NCI-H1930 (cell line): ENCODE measurements at places on chromosomes 11 and 22.

DNA sequence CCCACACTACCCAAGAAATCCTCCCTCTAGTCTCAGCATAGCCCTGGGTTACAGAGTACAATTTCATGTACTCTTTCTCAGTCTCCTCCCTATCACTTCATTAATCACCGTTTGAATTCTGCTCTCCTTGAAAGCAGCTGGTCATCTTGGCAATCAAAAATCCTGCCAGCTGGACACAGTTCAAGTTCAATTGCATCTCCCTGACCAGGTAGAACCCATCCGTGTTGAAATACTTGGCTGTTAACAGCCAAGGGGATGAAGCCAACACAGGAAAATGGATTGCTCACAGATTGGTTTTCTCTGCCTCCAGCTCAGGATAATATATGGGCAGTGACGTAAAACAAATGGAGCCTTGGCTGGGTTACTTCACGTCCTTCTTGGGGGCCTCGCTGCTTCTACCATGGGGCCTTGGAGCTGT is 55.1 kb upstream of the GRK3 start:
- DNase-seq, result no peak

DNA sequence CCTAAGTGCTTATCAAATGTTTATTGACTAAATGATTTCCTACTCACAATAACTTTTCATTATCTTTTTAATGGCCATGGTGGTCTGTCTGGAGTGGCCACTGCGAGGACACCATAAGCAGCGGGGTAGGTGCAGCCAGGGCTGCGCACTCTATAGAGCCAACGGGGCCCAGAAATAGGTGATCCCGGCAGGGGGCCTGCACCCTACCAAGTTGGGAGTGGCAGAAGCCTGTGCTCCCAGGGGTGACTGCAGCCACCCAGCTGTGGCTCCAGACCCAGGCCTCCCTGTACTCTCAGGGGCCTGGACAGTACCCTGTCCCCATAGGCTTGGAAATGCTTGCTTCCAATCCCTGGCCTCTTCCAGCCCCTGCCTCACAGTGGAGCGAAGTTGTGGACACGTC is 426.4 kb upstream of the FAT3 start:
- no peak for DNase-seq

GRCh38 chr22:50548040-50548920 is 2.6 kb downstream of the KLHDC7B start:
- no peak for DNase-seq

- DNase-seq, result no peak
These were observed 121.1 kb downstream of the KCNC1 start for GRCh38 chr11:17855531-17856290.

- no peak for DNase-seq
These were observed 16.3 kb downstream of the LGR4 start for GRCh38 chr11:27456140-27456794.

- DNase-seq, result no peak
These were observed 29.3 kb upstream of the LIPT2 start for GRCh38 chr11:74522776-74523175.

DNA sequence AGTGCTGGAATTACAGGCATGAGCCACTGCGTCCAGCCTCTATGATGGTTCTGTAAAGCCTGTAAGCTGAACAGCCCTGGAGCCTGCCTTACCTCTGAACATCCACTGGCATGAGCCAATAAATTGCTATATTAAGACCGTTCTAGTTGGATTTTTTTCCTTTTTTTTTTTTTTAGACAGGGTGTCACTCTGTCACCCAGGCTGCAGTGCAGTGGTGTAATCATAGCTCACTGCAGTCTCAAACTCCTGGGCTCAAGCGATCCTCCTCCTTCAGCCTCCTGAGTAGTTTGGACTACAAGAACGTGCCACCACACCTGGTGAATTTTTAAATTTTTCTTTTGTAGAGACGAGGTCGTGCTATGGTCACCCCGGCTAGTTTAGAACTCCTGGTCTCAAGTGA is 26.2 kb upstream of the CLDN5 start:
- DNase-seq, result no peak

DNA sequence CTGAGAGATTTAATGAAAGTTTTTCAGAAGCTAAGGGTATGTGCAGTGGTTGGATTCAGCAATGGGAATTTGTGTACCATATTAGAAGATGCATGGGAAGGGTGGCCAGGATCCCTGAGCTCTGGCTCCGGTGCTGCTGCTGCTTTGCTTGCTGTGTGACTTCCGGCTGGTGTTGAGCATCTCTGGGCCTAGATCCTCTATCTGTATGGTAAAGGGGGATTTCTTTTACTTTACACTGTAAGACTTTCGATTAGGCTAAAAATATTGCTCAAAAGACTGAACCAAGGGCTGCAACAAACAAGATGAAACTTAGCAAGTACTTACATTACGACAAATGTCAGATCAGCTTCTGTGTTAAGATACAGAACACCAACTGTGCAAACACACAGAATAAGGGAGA is 39.1 kb downstream of the XRRA1 start:
- no peak for DNase-seq

DNA sequence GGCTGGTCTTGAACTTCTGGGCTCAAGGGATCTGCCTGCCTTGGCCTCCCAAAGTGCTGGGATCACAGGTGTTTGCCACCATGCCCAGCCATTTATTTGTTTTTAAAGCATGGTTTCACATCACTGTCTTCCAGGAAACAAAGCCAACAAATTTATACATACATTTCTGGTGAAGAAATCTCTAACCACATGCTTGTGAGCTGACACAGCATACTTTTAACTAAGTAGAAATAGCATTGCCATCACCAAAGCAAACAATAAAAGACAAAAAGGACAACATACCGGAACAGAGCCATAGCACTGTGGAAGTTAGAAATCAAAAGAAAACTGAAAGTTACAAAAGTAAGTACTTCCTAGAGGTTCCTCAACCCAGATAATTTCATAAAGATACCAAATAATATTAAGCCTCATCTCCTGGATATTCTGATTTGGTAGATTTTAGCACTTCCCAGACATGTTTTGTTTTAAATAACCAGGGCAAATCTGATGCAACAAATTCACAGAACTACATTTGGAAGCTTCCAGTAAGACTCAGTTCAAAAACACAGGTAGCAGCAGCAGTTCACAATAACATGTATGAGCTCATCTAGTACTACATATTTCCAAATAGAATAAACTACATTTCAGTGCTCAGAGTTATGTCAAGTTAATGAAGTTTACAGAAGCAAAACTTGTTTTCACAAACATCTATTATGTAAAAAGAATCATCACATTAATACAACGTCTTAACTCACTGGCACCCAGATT is 70.6 kb downstream of the RRAS2 start:
- DNase-seq, result no peak

DNA sequence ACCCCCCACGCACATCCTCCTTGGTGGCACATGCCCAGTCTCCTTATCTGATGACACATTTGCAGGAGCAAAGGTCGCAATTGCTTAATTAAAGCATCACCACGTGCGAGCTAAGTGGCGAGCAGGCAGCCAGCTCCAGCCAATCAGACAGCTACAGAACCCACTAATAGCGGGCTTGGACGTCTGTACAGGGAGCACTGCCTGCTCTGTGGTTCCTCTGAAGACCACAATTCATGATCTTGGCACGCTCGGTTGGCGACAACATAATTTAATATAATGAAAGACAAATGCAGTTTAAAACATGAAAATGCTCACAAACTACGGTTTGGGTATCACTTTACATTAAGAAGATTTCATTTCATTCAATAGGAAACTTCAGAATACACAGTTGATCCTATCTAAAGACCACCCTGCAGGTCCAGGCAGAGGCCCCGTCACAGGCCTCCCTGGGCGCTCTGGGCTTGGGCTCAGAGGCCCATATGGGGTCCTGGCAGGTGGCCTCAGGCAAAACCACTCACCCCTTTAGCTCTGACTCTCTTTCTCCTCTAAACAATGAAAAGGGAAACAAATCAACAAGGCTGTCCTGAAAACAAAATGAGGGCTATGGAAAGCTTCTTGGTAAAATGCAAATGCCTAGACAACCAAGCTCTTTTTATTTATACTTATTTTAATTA is 10.4 kb downstream of the PACSIN2 start:
- no peak for DNase-seq

GRCh38 chr11:68692115-68692514 is 7.8 kb downstream of the GAL start:
- no peak for DNase-seq

GRCh38 chr11:113151521-113151920 is 162.9 kb upstream of the TTC12 start:
- DNase-seq, result no peak

- DNase-seq, result no peak
These were observed 649 bp downstream of the TMEM25 start for GRCh38 chr11:118531597-118532084.

- DNase-seq, result no peak
These were observed 98.6 kb downstream of the KIAA1671 start for GRCh38 chr22:25051073-25051472.

DNA sequence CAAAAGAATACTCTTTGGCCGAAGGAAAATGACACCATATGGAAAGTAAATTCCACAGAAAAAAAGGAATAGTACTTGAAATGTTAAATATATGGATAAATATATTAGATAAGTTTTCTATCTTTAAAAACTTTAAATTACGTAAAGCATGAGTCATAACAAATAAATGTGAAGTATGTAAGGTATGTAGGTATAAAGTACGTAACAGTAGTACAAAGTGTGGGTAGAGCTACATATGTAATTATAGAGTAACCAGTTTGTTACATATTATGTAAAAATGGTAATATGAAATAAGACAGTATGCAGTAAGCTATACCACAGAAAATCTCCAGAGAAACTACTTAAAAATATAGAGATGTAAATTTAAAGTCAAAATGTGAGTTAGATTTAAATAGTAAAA is 582.3 kb upstream of the CHORDC1 start:
- no peak for DNase-seq

DNA sequence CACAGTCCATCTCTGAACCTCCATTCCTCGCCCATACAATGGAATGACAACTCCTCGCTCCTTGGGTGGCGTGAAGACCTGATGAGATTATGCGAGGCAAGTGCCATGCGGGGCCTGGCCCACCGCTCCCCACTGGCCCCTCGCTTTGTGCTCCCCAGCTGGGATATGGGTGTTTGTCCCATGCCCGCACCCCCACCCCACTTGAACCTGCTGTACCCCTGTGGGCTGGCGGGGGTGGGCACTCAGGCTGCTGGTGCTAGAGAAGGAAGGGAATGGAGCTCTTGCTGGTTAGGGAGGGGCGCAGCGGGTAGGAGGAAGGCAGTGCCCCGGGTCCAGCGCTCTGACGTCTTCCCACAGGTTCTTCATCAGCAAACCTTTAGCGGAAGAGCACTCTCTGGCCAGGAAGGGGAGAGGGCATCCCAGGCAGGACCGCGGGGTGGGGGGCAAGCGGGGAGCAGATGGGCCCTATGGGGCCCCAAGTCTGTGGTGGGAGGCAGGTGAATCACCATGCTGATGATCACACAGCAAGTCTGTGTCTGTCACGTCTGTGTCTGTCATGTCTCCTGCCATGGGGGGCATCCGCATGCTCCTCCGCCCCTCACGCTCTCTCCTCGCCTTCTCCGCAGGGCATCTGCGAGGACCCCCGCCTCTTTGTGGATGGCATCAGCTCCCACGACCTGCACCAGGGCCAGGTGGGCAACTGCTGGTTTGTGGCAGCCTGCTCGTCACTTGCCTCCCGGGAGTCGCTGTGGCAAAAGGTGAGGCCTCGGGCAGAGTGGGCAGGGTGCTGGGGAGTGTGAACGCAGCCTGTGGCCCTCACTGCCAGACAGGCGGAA is 9.4 kb upstream of the OMP start:
- DNase-seq, result no peak

DNA sequence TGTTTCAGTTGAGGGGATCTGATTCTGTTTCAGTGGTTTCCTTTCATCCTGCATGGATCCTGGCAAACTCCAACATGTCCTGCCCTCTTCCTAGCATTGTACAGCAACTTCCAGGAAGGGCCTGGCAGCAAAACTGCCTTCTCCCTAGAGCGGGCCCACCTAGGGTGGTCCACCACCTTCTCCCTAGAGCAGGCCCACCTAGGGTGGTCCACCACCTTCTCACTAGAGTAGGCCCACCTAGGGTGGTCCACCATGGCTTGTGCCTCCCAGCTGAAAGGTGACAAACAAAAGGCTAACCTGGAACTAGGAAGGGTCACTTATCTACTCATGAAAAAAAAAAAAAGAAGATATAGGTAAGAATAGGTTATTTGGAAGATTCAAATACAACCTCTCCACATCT is 92.2 kb downstream of the NTM start:
- DNase-seq, result no peak

- DNase-seq, result no peak
These were observed 50.8 kb upstream of the OR4C15 start for GRCh38 chr11:55503449-55503848.

DNA sequence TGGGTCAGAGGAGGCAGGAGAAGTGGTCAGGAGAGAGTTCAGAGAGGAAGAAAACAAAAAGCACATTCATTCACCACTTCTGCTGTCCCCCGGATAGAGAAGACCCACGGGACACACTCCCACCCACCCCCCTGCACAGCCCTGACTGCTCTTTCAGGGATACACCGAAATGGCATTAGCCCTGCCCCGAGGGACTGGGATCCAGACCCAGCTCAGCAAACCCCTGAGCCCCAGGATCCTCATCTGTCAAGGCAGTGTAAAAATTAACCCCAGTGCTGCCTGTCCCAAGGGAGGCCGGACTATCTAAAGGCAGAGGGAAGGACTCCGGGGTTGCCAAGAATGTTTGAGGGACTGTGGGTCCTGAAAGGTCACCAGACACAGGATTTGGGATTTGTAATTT is 31.2 kb downstream of the TPBGL start:
- DNase-seq, result no peak

GRCh38 chr11:19546325-19546724 is 166.3 kb upstream of the NAV2 start:
- DNase-seq, result no peak

DNA sequence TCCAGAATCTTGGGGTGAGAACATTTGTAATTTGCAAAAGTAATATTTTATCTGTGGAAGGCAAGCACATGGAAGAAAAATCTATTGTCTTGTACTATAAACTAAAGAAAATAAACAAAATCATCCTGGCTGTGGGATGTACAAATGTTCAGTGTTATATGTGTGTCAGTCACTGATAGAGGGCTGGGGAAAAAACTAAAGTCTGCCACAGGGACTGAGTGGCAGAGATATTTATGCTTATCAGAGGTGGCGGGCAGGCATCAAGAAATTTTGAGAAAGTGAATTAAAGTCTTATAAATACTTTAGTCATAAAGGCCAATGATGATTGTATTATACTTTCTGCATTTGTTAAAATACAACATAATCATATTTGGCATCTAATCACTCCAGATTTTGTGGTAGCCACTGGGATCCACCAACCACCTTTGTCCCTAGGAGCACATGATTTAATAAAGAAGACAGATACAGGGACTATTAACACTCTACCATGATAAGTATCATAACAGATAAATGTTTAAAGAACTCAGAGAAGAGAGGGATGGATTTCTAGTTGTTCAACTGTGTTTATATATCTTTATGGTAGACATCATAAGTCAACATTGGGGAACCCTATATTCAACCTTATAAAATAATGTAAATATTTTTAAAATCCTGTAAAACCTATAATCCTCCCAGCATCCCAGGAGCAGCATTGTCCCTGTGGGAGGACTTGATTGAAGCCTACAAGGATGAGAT is 2.6 kb upstream of the ENDOD1 start:
- DNase-seq, result no peak
